Activated T-cell treated with anti-CD3 and anti-CD28 coated beads for 4 hours (primary cell): ENCODE measurements at places on chromosomes 2 and 18.

DNA sequence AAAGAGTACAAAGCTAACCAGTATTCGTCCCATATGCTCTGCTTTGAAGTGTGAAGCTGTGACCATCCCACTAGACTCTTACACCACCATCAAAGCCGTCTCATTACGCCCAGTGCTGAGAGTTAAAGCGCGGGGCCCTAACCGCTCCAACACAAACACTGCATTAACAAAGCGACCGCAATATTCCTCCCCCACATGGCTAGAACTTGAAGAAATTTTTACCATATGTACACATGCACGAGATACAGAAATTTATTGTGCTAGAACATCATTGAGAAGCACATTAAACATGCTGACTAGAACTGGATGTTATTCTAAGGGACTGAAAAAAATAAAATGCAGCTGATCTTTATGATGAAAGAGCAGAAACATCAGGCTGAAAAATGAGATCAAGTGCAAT lies 20.5 kb downstream of the FTCDNL1 start:
- DNase-seq: no peak

- DNase-seq: no peak
Measured at GRCh38 chr2:186459009-186459408, 27.1 kb upstream of the ZC3H15 start.

DNA sequence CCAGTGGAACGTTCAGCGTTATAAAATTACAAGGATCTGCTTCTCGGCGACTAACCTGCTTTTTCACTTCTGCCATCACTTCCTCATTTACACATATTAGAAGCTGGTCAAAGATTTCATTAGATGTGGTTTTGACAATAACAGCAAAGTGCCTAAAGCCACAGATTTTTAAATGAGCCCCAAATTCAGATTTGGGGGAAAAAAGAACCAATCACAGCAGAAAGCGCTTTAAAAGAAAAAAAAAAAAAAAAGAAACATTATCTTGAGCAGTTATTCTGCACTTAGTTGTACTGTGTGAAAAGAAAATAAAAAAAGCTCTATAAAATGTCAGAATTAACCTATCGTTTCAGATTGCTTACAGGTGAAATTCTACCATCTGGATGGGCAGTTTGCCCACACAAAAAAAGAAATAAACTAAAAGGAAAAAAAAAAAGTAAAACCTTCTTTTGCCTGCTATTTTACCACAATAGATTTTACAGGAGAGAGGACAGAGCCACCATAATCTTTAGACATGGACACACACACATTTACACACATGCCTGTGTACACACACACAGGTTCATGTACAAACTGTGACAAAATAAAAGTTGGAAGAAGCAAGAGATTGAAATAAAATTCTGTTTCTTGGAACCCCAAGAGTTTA lies 167.2 kb downstream of the TCF4 start:
- no peak for DNase-seq

GRCh38 chr2:11757101-11757500 lies 10.7 kb downstream of the LPIN1 start:
- DNase-seq: no peak

DNA sequence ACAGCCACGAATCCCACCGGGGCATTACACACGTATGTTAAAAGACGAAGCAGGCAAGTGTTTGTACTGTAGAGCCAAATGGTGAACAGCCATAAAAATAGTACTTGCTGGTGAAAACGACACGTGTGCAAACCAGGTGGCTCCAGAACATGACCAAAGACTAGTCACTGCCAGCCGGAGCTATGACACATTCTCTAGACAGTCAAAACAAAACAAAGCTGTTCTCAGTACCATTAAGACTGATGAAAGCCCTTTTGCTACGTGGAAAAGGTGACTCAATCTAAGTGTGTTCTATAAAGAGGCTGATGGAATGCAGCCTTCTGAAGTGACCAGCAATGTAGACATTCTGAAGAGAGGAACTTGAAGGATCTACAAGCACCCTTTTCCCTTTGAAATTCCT lies 367.7 kb upstream of the NETO1 start:
- DNase-seq: no peak

DNA sequence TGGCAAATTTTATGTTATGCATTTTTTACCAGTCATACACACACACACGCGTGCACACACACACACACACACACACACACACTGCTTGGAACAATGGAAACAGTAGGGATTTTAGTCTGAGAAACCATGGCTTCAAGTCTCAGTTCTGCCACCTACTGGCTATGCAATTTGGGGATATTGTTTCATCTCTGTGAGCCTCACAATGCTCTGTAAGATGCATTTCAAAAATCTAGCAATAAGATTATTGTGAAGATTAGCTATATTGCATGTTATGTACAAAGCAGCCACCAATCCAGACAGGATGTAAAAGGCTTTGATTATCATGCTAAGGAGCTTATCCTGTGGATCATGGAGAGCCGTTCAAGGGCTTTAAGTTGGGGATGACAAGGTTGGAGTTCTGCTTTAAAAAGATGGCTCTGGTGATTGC lies 401.4 kb downstream of the NBAS start:
- DNase-seq: no peak
